MG63 (cell line): ENCODE measurements at places on chromosomes 4 and X. TPM values are rescaled to one million over a fixed set of nuclear protein-coding genes. Genes with fewer than 3 reads are reported as not detected.

DNA sequence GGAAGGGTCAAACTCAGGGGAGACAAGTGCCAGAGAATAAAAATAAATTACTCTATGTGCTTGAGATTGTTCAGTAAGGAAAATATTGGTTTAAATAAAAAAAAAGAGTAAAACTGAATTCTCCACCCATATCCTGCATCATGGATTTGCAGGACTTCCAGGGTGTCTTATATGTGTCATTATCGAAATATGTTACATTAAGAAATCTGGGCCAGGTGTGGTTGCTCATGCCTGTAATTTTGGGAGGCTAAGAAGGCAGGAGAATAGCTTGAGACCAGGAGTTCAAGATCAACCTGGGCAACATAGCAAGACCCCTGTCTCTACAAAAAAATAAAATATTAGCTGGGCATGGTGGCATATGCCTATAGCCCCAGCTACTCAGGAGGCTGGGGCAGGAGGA, 104.9 kb downstream of the PPP3CA start:
- DNase-seq, result no peak

GRCh38 chr4:5759236-5760075, 48.5 kb downstream of the EVC start:
- DNase-seq, result no peak

The SSX2B gene
- total RNA-seq, result not detected in 2 replicates

GRCh38 chrX:101958139-101958538, 26.3 kb upstream of the ZMAT1 start:
- no peak for DNase-seq

The OSTC gene
- total RNA-seq, result 77.7 and 1,094 TPM in 2 replicates

- DNase-seq, result no peak
Measured at GRCh38 chr4:138875891-138876608, 139.5 kb upstream of the NOCT start.

GRCh38 chr4:102560115-102560514, 59.0 kb downstream of the NFKB1 start:
- DNase-seq, result no peak

DNA sequence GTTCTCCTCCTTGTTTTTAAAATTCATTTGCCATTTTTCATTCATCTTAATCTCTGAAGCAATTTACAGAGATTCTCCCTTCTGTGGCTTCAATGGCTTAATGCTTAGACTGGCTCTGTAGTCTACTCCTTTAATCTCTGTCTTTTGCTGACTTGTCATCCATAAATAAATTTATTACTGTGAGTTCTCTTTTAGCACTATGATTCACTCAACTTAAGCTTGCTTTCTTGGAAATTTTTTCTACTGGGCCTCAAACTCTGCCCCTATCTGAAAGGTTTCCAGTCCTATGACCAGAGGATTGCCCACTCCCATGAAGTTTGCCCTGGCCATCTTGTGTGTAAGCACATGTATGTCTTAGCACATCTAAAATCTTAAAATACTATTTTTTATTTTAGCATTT, 251.1 kb downstream of the DCLK2 start:
- no peak for DNase-seq

The BCLAF3 gene
- 2.7 and 3.5 TPM in 2 replicates for total RNA-seq

GRCh38 chr4:119697887-119698393, 69.3 kb upstream of the PDE5A start:
- DNase-seq, result no peak

The GAGE1 gene
- not detected in 2 replicates for total RNA-seq

DNA sequence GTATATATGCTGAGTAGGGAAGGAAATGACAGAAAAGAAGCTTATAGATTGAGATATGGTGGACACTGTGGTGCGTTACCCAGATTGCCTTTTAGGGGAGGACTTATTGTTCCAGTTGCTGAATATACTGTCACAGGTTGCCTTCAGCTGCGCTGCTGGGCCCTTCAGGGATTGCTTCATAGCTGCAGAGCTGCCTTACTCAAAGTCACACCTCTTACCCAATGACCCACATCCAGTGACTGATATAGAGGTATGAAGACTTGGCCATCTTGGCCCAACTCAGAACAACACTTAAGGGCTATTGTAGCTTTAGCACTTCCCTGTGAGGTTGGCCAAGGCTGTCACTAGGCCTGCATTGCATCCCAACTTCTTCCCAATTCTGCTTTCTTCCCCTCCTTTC, 63.4 kb upstream of the TMEM164 start:
- no peak for DNase-seq

DNA sequence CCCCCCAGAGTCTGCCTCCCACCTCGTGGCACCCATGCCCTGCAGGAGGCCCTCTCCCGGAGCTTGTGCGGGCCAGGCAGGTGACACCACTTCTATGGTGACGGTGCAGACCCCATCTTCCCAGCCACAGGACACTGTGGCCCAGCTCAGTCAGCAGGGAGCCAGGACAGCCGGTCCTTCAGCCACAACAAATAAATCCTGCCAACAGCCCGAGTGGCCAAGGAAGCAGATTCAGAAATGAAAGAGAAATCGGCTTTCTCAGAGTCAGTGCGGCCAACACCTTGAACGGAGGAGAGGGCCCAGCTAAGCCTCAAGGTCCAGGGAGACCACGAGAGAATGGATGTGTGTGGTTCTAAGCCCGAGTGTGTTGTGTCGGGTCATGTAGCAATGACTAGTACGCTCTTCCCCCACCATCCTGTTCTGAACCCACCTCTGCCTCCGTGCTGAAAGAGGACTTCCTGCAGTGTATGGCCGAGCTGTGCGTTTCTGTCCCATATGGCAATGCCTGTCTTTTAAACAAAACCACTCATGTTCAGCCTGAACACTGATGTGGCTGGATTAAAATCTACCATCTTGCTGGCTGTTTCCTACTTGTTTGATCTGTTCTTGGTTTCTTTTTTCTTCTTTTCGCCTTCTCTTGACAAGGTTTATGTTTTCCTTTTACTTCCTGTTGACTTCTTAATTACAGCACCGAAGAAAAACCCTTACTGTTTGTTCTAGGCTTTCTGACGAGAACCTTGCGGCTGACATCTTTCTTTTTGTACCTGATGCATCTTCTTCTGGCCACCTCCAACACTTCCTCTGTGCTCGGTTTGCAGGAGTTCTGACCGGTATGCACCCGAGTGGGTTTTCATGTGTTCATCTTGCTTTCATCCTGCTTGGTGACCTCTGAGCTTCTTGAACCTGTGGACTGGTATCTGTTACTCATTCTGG, 53.1 kb downstream of the GAK start:
- DNase-seq, result no peak

The CWH43 gene
- not detected in 2 replicates for total RNA-seq

DNA sequence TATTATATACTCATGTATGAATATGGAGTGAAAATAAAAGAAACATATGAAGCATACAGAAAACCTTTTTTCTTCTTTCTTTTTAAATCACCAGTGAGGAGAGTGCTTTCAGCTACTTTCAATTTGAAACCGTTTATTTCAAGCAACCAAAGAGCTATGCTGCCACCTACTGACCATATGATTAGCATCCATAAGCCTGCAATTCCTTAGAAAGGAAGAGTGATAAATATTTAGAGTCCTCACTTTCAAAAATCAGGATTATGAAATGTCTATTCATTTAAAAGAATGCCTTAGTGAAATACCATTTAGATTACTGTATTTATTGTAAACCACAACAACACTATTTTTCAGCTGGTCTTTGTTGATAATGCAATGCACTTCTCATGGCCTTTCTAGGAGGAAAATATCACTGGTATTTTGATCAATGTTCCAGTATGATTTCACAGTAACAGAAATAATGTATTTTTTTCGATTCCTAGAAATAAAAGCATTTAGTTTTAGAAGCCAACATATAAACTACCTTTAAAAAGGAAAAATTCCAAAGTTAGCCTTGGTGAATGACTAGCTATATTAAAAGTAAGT, 667.6 kb downstream of the PCDH18 start:
- no peak for DNase-seq

DNA sequence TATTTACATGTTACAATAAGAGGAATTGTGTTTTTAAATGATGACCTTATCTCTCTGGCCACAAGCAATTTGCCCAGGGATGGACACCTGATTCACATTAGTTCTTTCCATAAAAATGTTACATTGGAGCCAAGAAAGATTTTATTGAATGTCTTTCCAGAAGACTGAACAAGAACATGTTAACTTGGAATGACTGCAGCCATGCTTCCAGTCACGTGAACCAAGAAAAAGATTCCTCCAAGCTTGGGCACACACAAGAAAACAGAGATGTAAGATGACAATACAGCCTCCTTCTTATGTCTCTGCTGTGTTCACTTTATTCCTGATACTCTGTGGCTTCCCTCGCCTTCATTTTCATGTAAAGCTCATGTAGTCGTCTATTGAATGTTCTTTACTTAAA, 737.6 kb downstream of the TRIML1 start:
- DNase-seq, result no peak

The SMPX gene
- total RNA-seq, result not detected in 2 replicates

DNA sequence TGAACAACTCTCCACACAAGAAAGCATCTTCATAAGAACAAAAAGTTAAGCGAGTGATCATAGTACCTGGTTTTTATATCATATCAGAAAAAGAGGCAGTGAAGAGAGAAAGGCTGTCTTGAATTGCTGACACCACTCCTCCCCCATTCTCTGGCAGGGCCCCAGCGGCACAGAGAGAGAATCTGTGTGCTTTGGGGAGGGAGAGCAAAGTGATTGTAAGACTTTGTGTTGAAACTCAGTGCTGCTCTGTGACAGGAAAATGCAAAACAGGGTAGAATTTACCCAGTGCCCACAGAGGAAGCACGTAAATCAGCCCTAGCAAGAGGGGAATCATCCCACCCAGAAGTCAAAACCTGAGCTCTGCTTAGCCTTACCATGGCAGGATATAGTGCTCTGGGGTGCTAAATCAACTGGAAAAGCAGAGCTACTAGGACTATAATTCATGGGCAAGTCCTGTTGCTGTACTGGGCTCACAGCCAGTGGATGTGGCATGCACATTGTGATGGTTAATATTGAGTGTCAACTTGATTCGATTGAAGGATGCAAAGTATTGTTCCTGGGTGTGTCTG, 174.6 kb downstream of the PRR32 start:
- DNase-seq, result no peak

The RRH gene
- total RNA-seq, result not detected in 2 replicates

- DNase-seq, result no peak
Measured at GRCh38 chrX:24480400-24480865, 15.3 kb downstream of the PDK3 start.
